Progenitor cell of endocrine pancreas (in vitro differentiated cells): ENCODE measurements at places on chromosomes 11 and 22.

DNA sequence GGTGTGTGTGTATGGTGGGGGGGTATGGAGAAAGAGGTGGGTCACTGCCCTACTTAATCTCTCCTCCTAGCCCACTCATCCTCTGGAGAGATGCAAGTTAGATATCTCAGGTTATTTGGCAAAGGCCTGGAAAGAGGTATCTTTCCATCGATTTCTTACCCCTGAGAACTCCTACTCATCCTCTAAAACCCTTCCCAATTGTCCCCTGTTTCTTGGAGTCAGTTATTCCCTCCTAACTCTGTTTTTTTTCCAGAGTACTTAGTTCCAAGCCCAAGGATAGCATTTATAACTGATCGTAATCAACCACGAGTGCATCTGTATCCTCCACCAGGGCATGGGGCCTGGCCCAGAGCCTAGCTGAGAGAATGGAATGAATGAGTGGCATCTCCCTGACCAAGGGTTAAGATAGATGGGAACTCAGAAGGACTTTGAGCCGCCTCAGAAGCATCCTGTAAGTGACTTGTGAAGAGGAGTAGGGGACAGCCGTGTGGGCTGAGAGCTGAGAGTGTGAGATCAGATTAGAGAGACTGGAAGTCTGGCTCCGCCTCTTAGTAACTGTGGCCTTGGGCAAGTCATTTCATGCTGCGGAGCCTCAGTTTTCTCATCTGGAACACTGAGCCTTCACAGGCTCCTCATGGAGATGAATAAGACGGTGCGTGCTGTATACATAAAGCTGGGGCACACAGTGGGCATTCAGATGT, 16.2 kb downstream of the CD6 start:
- H3K4me3 ChIP-seq, result no peak overlapping the region
- no peaks in the 10 kb centered on the region for H3K36me3 ChIP-seq
- H3K27ac ChIP-seq, result no peak overlapping the region

DNA sequence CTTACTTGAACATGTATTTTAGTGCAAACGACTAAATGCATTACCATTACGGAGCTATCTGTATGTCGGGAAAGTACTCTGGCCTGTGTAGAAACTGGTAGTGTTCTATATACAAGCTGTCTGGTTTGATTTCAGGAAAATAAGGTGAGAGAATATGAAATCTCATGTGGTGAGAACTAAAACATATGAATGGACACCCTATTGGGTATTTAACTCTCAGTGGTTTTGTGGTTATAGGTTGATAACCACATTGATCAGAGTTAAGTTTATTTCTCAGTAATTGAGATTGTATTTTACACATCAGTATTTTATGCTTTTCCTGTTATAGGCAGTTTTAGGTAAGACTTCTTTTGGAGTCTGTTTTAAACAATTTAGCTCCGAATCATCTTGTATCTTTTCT, 10.4 kb downstream of the ANO5 start:
- no peaks in the 10 kb centered on the region for H3K36me3 ChIP-seq
- no peaks in the 10 kb centered on the region for H3K4me1 ChIP-seq
- no peaks in the 10 kb centered on the region for H3K27me3 ChIP-seq
- H3K27ac ChIP-seq, result no peak overlapping the region
- no peak overlapping the region for H3K4me3 ChIP-seq

GRCh38 chr11:131218542-131218941, 151.9 kb upstream of the NTM start:
- DNase-seq, result no peak
- H3K4me3 ChIP-seq, result no peak overlapping the region
- H3K27me3 ChIP-seq, result peaks cover 44% of the 10 kb centered on the region
- H3K36me3 ChIP-seq, result no peaks in the 10 kb centered on the region

- H3K27ac ChIP-seq, result no peak overlapping the region
- no peak for DNase-seq
Observed at GRCh38 chr11:76685237-76685636, 14.7 kb upstream of the LRRC32 start.

GRCh38 chr11:73395297-73396208, 19.4 kb downstream of the RELT start:
- H3K36me3 ChIP-seq, result peaks cover 2% of the 10 kb centered on the region
- H3K4me3 ChIP-seq, result no peak overlapping the region
- H3K27me3 ChIP-seq, result no peaks in the 10 kb centered on the region
- H3K4me1 ChIP-seq, result no peaks in the 10 kb centered on the region

GRCh38 chr11:56486801-56487200, 4.4 kb downstream of the OR5M8 start:
- no peak for DNase-seq
- peaks cover 18% of the 10 kb centered on the region for H3K4me1 ChIP-seq
- no peaks in the 10 kb centered on the region for H3K27me3 ChIP-seq
- H3K36me3 ChIP-seq, result no peaks in the 10 kb centered on the region
- H3K27ac ChIP-seq, result no peak overlapping the region
